A172 (cell line): ENCODE measurements at places on chromosomes 3 and 15. TPM values are rescaled to one million over a fixed set of nuclear protein-coding genes. Genes with fewer than 3 reads are reported as not detected.

- no peak for DNase-seq
Observed at GRCh38 chr15:94682171-94682570, 450.8 kb downstream of the MCTP2 start.

GRCh38 chr3:188506446-188506845, 352.5 kb downstream of the LPP start:
- no peak for DNase-seq

DNA sequence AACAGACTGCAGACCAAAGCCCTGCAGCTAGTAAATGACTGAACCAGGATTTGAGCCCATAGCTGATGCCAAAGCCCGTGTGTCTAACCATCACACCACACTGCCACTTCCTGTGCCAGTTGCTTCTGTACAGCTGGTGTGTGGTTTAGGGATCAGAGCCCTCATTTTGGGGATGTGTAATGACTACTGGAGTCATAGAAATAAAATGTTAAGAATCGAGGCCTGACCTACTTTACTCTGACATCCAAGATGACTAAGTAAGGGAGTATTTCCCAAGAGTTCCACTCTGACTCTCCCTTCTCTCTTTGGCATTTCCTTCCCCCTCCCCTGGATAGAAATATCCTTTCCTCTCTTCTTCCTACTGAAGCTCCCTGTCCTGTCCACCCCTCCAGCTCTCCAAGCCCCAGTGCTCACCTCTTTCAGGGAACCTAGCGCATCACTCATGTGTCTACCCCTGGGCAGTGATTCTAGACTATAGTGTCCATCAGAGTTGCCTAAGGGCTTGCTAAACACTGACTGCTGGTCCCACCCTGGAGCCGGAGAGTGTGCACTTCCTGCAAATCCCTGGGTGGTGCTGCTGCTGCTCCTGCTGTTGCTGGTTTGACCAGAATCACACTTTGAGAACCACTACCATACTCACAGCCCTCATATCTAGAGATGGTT, 53.8 kb downstream of the MGLL start:
- peak; percentile 98 for DNase-seq

- DNase-seq = no peak
Observed at GRCh38 chr3:72901840-72902239, 14.0 kb downstream of the GXYLT2 start.

DNA sequence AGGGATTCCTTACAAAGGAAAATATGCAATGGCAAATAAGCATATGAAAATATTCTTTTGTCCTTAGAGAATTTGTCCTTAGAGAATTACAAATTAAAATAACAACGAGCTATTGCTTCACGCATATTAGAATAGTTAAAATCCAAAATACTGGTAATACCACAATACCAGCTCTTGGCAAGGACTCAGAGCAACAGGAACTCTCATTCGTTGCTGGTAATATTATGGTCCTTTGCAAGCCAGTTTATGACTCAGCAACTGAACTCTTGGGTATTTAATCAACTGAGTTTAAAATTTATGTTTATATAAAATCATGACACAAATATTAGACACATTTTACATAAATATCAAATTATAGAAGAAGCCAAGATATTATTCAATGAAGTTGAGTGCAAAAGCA, 1730.4 kb downstream of the SI start:
- DNase-seq = no peak

Gene DZIP1L
- 10.7 and 14.4 TPM in 2 replicates for total RNA-seq

Gene SEMA7A
- 12.6 and 14.3 TPM in 2 replicates for total RNA-seq

Gene MAP3K13
- 24.6 and 26.4 TPM in 2 replicates for total RNA-seq
